ENCODE measurements at places on chromosomes 16 and 17.
A peak's percentile ranks its signal among the peaks of the same experiment; 100 is the strongest.

- no peak for DNase-seq
These were observed 2.2 kb downstream of the GJC1 start for GRCh38 chr17:44827863-44828262.

DNA sequence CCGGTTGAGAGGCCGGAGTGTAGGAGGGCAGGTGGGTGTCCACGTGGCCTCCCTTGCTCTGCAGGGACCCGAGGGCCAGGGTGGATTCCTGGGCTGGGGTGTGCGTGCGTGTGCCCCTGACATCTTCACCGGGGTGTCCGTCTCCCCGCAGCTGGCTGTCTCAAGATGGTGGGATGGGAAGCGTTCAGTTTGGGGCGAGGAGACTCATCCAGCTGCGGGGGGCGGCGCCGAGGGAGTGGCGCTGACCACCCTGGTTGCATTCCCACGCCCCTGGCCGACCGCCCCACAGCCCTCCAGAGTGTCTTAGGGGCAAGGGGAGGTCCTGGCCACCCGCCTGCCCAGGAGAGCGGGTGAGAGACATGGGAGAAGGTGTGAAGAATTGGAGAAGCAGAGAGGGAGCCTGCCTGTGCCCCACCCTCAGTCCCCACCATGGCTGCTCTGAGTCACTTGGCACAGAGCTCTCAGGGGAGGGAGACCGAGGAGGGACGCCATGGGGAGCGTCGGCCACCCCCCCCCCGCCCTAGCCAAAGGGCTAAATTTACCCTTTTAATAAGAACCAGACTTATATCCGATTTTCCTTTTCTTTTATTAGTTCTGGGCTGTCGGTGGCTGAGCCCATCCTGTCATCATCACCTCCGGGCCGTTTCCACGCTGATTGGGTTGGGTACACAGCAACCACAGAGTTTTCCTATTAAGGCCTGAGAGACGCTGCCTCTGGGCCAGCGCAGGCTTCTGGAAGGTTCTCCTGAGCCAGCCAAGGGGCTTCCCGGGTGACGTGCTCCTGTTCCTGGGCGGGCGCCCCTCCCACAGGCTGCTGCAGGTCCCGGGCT lies 22.0 kb downstream of the BAHCC1 start:
- DNase-seq = no peak

GRCh38 chr16:47461598-47462266 lies 601 bp downstream of the PHKB start:
- no peak for DNase-seq

GRCh38 chr17:33802349-33803198 lies 452.5 kb upstream of the CCL2 start:
- DNase-seq = no peak

DNA sequence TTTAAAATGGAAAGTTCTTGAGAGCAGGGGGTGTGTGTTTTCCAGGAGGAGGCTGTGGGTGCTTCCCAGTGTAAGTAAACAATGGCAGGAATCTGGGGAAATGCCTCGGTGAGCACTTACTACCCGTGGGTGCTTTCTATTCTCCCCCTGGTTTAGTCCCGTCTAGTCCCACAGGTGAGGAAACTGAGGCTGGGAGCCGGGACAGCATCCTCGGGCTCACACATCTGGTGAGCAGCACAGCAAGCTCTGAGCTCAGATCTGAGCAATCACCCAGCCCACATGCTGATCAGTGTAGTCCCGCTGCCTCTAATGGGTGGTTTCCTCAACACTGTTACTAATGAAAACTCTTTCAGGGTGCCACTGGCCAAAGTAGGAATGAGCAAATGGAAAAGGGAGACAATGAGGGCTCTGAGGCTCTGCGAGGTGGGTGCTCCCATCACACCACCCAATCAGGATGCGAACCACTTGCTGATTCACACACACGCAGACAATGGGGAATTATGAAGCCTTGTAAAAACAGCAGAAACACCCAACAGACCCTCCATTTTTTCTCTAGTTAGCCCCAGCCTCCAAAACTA lies 202.6 kb downstream of the PARN start:
- DNase-seq = no peak

- no peak for DNase-seq
These were observed 5.6 kb downstream of the PER1 start for GRCh38 chr17:8146381-8147140.

- no peak for DNase-seq
These were observed 4.5 kb downstream of the RANBP10 start for GRCh38 chr16:67801883-67802282.

DNA sequence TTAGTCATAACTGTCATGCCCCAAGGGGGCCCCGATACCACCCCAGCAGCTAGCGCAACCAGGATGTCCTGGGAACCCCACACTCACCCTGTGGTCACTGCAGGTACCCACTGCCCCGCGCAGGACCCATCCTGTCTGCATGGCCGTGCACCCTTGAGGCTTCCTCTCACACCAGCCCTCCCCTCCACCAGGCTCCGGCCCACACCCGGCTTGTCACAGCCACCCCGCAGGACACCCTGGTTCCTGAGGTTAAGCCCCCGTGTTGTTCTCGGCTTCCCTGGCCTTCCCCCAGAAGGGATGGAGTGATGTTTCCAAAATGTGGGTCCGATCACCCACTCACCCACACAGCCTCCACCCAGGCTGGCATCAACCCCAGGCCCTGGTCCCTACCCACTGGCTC lies 7.5 kb downstream of the DNASE1L2 start:
- no peak for DNase-seq

- DNase-seq = no peak
These were observed 18.9 kb downstream of the VASN start for GRCh38 chr16:4390266-4391260.

GRCh38 chr17:66682283-66682682 lies 152.6 kb upstream of the CACNG5 start:
- DNase-seq = no peak

DNA sequence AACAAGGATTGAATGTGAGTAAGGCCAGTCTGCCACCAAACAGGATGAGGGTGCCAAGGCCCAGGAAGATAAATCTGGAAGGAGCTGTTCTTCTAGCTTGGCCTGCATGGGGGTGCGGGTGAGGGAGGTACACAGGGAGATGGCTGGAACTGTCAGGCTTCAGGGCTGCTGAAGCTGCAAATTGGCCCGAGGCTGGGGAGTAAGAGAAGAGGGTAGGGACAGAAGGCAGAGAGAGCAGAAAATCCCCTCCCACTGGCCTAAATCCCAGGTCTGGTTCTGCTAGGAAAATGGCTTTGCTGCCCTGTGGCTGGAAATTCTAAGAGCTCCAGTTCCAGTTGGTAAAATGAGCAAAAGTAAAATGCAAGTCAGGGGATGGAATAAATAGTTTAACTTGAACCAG lies 87.9 kb downstream of the CCDC182 start:
- DNase-seq = no peak

DNA sequence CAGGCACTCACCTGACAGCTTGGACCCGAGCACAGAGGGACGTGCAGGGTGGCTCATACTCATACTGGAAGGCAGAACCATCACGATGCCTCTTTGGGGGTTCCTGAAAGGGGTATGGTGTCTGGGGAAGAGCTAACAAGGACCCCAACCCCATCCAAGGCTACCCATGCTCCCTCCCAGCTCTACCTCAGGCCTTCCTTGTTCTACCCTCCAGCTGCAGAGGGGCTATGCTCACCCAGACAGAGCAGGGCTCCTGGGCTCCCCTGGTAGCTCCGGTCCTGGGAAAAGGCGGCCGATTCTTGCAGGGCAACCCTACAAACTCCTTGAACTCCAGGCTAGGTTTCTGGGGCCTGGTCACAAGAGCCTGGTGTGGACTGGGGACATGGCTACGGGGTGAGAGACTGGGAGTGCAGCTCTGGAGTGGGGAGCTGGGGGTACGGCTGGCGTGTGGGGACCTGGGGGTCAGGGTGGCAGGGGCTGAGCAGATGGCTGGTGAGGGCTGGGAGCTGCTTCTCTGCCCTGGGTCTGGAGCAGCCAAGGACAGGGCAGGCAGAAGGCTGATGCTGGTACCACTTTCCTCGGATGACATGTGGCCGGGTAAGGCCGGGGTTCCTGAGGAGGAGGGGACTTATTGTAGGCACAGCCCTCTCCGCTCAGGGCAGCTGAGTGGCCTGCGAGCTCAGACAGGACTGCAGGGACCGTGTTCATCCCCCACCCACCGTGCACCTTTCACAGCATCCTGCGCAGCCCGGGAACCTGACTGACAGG lies 2.1 kb downstream of the ACD start:
- no peak for DNase-seq

DNA sequence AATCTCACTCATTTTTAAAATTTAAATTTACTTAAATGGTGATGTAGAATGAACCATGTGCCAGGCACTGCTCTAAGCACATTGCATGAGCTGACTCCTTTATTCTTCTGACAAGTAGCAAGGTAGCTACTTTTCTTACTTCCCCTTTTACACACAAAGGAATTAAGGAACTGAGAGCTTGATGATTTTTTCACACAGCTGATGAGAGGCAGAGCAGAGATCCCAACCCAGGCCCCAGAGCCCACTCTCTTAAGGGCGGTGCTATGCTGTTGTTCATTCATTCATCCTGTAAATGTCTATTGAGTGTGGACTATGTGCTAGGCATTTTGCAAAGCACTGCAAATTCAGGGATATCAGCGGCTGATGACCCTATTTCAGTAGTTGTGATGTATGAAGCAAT lies 17.9 kb downstream of the SEC14L5 start:
- DNase-seq = peak; percentile 63

- no peak for DNase-seq
These were observed 6.2 kb downstream of the KRTAP4-6 start for GRCh38 chr17:41133880-41134735.

DNA sequence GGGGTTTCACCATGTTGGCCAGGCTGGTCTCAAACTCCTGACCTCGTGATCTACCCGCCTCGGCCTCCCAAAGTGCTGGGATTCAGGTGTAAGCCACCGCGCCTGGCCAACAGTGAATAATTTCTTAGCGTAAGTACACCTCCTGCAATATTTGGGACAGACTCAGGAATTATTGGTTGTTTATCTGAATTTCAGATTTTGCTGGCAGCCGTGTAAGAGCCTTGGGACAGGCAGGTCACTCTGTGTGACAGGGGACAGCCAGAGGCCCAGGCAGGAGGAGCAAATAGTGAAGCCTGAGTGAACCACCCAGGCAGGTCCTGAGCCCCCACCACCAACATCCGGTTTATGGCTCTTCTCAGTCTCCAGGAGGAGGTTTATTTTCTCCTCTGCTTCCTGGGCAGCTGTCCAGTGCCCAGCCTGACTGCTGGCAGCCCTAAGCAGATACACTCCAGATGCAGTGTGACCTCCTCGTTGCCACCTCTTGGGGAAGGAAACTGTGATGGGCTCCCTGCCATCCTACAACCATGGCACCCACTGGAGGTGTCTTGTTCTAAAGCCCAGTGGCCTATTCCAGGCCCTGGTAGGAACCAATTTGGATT lies 26.2 kb upstream of the ADORA2B start:
- DNase-seq = no peak

DNA sequence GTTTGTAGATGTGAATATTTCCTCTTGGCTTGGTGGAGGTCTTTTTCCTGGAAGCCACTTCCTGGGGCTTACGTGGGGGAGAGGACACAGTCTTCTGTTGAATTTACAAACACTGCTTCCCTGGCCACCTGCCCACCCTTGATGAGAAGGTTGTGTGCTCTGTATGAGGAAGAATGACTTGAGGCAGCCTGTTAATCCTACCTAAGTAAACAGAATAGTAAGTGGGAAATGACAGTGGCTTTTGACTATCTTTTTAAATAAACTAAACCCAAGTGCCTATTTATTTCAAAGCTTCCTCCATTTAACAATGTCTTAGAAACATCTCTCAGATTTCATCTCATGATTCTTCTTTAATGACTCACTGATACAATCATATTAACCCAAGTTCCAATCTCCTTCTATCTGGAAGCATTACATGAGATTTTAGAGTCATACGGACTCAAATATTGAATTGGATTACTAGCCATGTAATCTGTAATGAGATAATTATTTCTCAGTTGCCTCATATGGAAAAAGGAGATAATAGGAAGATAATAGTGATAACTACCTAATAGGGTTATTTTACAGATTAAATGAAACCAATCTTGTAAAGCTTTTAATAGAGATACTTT lies 96.6 kb upstream of the SMIM36 start:
- no peak for DNase-seq

GRCh38 chr16:9970796-9971195 lies 211.4 kb downstream of the GRIN2A start:
- no peak for DNase-seq

DNA sequence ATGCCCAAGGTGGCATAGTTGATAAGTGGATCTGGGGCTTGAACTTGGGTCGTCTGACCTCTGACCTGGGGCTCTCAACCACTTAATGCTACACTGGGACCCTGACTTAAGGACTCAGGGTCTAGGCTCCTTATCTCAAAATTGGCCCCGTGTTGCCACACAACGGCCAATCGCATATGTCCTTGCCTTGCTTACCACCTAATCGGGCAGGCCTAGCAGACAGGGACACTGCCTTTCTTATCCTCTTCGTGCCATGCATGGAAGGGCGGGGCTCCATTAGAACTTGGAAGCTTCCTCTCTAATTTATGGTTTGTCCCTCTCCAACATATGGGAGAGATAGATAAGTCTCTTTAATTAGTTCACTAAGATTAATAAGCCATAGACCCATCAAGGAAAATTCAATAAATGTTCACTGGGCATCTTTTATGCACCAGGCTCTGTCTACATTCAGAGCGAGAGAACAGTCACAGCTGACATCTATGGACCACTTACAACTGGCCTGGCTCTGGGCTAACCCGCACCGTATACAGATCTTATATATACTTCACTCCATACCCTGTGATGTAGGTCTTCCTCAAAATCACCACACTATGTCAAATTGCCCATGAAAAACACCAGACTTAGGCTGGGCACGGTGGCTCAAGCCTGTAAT lies 35.1 kb downstream of the CDH1 start:
- DNase-seq = no peak

DNA sequence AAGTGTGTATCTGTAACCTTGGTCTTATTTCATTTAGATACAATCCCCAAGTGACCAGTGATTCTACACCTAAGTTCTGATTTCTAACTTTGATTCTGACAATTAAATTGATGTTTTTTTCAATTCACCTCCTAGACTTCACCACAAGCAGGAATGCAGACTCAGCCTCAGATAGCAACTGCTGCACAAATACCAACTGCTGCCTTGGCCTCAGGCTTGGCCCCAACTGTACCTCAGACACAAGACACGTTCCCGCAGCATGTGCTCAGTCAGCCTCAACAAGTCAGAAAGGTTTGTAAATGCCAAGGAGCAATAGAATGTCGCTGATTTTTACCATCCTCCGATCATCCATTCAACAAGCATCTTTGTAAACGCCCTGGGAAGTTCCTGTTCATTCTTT lies 177.7 kb downstream of the MRTFB start:
- DNase-seq = no peak
